ENCODE measurements at places on chromosomes 3 and 15. TPM values are rescaled to one million over a fixed set of nuclear protein-coding genes. Genes with fewer than 3 reads are reported as not detected.

KCNMB2 gene
- total RNA-seq: not detected

RTP3 gene
- total RNA-seq: not detected

GATM gene
- 0.16 TPM for total RNA-seq

RBP2 gene
- total RNA-seq: not detected

CCDC39 gene
- 0.52 TPM for total RNA-seq

TRPM1 gene
- total RNA-seq: not detected

SNX33 gene
- total RNA-seq: 21.8 TPM

TLR9 gene
- under 0.01 TPM for total RNA-seq

Data from bronchial smooth muscle cell (primary cell).